ENCODE measurements at places on chromosomes 1 and 21.
A peak's percentile ranks its signal among the peaks of the same experiment; 100 is the strongest.

DNA sequence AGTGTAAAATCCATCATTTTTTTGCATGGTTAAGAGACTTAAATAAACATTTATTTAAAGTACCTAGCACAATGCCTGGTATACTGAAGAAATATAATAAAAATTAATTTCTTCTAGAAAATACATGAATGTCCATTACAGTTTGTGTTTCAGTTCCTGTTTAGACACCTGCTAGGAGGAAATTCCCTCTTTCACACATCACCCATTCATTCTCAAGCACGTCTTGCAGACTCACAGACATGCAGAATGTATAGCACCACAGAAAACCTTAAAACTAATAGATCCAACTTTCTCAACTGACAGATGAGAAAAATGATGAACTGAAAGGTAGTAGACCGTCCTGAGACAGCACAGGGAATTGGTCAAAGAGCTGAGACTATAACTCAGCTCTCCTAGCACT, 172.2 kb upstream of the C8B start:
- DNase-seq: no peak

- peak; percentile 31 for DNase-seq
These were observed 17.9 kb downstream of the ATP5PO start for GRCh38 chr21:33897739-33898138.

DNA sequence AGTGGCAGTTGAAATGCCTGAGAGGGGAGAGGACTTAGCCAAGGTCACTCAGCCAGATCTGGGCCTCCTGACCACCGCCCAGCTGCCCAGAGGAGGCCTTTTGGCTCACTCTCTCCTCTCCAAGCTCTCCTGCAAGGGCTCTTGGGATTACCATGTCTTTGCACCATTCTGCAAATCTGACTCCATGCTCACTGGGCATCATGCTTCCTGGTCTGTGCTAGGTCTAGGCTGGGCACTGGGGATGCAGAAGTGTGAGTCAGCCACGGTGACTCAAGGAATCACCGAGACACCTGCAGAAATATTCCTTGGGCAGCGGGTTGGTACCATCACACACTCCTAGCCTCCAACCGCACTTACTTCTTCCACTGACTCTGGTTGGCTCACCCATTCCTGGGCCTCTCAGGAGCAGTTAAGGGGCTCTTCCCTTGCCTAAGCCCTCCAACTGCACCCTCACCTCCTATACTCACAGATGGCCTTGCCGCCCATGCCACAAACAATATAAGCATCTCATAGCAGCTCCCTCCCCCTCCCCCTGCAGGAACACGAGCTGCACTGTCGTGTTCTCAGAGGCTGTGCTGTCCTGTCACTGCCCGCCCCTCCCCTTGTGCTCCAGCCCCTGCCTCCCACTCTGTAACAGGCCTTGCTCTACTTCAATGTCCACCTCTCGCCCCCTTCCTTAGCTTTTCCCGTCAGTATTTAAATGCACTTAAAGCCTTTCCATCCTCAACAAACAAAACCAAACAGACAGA, 34.8 kb downstream of the CDCP2 start:
- DNase-seq: no peak

DNA sequence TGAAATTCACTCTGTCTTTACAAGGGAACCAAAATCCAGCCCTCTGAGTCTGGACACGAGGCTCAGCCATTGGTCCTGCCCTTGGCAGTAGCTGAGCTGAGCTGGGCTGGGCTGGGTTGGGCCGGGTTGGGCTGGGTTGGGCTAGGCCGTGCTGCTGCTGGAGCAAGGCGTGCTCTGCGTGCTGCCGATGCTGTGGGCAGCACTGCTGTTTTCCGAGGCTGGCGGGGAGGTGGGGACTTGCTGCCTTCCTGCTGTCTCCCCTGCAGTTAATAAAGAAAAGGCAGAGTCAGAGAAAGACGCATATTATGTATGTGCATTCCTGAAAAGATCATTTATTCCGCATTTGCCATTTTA, 182.9 kb downstream of the CDC7 start:
- DNase-seq: no peak

- DNase-seq: no peak
These were observed 550.6 kb downstream of the PTBP2 start for GRCh38 chr1:97271916-97272788.

GRCh38 chr1:107328087-107328486, 187.2 kb downstream of the NTNG1 start:
- no peak for DNase-seq

DNA sequence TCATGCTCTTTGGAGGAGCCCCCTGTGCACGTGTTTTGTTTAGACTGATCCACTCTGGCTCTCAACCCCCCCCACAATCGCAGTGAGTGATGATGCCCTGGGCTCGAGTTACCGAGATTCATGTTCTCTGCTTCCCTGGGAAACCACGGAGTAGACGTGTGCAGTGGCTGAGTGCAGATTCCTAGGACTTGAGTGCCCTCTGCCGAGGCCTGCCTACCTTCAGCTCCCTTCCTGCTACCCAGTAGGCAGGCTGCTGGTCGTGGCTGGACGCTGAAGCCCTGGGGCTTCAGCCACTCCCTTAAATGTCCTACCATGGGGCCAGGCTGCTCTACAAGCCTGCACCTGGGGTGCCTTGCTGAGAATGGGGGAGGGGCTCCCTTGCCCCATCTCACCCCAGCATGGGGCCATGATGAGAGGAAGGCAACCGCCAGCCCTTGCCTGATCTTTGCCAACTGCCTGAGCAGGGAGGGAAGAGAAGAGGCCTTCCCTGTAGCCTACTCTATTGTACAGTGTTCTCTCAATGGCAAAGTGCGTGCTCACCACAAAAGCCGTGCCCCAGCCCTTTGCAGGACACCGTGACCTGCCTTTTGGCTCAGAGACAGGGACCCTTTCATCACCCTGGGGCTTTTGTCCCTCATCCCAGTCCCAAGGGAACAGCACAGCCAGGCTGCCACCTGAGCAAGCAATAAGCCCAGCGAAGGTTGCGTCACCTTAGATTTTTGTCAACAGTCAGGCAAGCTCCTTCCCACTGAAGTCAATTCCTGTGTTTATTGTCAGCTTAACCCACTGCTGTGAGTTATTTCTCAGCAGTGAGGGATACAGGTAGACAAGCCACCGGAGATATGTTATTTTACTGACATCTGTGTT, 4.1 kb upstream of the GRIK3 start:
- peak; percentile 40 for DNase-seq

DNA sequence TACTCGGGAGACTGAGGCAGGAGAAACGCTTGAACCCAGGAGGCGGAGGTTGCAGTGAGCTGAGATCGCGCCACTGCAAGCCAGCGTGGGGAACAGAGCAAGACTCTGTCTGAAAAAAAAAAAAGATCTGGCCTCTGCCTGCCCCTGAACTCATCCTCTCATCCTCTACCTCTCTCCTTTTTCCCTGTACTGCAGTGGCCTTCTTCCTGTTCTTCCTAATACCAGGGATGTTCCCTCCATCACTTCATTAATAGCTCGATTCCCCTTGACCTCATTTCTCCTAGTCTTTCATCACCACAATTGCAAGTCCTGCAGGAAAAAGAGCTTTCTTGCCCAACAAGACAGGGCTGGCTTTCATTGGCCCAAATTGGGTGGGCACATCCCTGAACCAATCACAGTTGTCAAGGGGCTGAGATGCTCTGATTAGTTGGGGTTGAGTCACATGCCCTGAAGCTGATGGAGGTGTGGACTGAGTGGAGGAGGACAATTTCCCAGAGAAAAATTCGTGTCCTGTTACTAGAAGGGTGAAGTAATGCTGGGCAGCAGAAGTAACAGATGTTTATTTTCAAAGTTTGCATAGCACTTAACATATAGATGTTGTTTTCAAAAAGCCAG, 86.8 kb upstream of the PUM1 start:
- DNase-seq: peak; percentile 14

- DNase-seq: peak; percentile 60
These were observed 27.6 kb upstream of the NBL1 start for GRCh38 chr1:19616489-19616888.

DNA sequence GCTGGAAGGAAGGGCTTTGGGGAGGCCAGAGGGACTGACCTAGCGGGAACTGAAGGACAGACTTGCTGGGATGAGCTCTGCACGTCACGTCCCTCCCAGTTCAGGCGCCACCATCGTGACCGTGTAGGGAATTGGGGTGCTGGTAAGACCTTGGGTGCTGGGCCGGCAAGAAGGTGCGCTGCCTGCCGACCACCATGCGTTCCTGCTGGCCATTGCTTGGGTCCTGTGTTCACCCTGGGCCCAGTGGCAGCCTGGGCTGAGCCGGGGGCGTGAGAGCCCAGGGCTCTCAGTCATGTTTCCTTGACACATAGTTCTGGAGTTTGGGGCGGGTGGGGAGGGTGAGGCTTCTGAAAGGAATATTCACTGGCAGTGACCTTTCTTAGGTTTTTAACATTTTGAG, 176.0 kb downstream of the CAMTA1 start:
- no peak for DNase-seq

DNA sequence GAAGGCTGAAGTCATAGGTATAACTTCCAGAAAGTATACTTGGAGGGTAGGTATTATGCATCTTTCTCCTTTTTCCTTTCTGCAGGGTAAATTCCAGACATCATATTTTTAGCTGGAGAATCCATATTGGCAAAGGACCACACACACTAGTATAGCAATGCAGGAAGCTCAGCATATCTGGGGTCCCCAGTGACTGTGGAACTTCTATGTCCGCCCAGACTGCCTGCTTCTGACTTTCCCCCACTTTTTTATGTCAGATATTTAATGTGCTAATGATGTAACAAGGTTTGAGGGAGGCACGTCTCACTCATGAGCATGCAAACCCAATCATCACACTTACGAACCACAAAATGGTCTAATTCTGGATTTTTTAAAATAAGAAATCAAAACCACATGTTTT, 90.4 kb downstream of the BACH1 start:
- DNase-seq: no peak

All from lung microvascular endothelial cell (primary cell).